ENCODE measurements at places on chromosomes 2 and 18.

DNA sequence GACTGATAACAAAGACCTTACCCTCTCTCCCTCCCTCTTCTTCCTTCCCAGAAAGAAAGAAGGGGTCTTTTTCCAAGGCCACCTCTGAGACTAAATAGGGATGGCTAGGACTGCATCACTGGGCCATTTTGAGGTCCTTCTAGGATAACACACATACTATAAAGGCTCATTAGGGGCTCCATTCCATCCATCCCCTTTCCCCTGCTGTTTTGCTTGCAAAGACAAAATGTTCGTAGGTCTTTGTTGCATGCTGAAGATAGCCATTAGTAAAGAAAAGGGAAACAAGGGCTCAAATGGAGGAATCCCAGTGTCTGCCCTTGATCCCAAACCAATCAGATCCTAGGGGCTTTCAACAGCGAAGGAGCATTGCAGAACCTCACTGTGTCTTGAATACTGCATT is 344.3 kb downstream of the CYP26B1 start:
- no peak for DNase-seq

DNA sequence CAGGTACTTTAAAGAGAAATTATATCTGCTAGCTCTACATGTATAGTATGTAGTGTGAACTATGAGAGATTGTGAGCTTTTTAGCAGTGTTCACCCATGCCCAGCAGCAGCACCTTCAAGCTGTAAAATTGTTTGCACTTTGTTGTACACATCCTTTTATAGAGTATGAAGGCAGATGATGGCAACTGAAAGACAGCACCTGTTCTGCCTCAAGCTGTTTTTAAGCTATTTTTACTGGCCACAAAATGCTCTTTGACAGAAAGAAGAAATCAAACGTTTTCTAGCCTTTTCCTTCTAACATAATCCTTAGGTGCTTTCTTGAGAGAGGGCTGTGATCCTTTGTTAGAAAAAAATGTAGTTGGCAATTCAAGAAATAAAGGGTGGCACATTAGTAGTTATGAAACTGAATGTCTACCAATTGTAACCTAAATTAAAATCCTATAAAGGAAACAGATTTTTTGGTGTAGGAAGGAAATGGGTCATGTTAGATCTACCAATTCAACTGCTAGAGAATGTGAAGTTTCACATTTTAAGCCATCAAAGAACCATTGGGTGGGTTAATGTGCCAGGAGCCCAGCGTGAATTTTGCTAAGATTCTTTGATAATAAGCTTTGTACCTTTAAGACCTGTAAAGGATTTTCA is 59.5 kb downstream of the R3HDM1 start:
- no peak for DNase-seq

DNA sequence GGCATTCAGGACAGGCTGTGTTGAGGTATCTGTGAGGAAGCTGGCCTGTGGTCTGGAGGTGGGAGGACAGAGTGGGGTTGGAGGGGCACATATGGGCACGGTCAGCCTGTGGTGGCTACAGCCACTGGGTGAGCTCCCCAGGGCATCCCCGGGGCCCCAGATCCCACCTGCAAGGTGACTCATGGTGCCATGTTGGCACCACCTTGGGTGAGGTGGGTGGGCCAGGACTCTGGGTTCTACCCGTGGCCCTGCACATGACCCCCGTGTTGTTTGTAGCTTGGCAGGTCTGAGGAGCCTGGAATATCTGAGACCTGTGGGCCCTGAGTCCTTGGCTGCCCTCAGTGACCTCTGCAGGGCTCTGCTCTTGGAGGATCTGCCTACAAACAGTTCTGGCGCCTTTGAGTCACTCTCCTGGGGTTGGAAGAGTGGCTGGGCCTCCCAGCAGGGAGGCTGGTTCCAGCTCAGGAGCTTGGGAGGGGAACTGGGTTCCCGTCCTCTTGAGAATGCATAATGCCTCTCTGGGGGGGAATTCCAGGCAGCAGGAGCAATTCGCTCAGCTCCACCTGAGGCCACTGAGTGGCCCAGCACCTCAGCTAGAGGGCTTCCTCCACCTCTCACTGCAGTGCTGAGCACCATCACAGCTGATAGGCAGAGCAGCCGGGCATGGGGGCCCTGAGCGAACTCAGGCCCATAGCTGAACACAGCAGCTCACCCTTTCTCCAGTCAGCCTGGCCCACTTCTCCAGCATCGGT is 105.1 kb downstream of the DYSF start:
- DNase-seq, result no peak

DNA sequence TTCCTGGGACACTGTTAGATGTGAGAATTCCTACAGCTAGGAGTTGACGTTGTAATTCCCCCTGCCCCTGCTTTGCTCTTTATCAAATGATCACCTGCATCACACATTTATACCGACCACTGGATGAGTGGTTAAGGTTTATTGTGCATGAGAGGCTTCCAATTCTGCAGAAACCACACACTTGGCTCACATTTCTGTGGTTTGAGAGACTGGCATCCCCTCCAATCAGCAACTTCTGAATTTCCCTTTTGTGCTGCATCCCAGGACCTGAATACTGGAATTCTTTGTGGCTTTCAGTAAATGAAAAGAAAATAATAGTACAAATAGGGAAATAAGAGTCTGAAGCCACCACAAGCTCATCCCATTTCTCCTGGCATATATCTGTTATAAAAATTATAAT is 628.7 kb upstream of the PIK3C3 start:
- no peak for DNase-seq

DNA sequence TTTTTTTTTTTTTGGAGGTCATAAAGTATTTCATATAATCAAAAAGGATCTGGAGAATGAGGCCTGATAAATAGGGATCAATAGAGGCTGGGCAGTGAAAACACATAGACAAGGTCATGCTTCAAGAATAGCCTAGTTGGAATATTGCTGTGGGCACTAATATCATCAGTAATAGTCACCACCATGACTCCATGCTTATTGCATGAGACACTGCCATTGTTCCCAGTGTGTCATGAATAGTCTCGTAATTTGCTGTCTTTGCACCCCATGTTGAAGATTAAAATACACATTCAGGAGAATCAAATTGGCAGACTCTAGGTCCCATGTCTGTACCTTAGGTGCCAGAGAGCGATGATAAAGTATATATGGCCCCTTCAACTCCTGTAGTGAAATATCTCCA is 10.3 kb downstream of the ASXL3 start:
- no peak for DNase-seq

GRCh38 chr2:180978903-180979748 is 1.3 kb upstream of the UBE2E3 start:
- no peak for DNase-seq

DNA sequence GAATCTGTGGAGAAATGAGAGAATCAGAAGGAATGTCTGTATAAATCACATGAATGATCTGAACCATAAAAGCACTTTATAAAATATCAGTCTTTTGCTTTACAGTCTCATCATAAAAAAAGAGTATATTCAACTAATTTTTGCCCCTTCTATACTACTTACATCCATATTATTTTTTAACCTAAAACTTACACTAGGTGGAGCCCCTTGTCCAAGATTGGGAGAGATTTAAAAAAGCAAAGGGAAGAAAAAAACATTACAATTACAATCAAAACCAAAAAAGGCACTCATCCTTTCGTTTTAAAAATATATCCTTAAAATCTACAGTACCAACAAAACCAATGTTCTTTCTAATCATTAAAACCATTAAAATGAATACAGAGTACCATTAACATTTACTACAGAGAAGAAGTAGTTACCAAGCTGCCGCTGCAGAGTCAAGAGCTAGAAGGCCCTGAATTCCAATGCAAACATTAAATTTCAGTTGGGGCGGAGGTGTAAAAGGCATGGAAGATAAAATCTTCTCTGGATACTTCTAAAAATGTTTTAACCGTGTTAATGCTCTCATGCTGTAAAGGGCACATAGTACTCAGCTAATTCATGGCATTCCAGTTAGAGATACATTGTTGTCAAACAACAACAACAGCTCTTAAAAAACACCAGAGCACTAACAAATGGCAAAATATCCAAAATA is 56.7 kb upstream of the EPB41L3 start:
- DNase-seq, result no peak

- DNase-seq, result no peak
Observed at GRCh38 chr2:29613792-29614266, 307.6 kb downstream of the ALK start.

DNA sequence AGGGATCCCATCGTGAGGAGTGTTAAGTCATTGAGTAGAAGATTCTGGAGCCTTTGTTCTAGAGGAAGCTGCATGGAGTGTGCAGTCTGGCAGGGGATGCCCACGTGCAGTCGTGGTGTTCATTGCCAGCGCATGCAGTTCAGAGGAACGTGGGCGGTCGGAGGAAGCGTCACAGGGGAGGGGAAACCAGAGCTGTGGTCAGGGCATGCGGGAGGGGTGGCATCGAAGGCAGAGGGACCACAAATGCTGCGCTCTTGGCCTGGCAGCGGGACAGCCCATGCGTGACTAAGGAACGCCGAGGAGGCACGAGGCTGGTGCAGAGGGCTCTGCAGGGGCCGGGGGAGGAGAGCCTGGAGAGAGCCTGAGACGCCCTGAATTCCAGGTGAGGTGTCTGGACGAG is 141.1 kb downstream of the KLHL29 start:
- no peak for DNase-seq

GRCh38 chr2:60355849-60356261 is 197.6 kb downstream of the BCL11A start:
- no peak for DNase-seq

DNA sequence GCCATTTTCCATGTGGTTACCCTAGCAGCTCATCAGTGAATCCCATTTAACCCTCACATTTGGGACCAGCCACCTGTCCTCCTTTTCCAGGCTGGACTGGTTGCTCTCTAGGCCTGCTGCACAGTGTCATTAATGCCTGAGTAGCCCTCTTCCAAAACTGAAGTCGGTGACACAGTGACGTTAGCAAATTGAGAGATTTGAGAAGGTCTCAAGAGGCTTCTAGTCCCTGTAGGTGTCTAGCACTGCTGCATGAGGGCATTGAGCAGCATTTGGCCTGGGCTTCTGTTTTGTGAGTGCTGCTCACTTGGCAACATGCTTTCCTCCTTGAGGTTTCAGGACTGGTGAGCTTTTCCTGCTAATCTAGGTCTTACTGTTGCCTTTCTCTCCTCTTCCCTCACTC is 36.7 kb downstream of the PKP4 start:
- no peak for DNase-seq

GRCh38 chr2:9757501-9758264 is 85.6 kb upstream of the TAF1B start:
- DNase-seq, result no peak

DNA sequence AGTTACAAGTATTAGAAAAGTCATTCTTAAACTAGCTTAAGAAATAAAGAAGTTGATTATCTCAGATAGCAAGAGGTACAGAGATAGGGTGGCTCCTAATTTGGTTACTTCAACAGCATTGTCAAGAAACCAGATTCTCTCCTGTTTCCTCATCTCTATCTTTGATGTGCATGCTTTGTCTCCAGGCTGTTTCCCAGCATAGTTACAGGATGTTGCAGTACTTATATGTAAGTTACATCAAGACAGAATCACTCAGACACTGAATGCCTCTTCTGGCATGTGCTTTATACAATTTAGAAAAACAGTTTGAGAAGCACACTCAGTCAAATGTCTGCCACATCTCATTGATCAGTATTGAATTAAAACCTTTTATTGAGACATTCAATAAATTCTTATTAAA is 189.5 kb upstream of the UBE2E3 start:
- DNase-seq, result no peak

- no peak for DNase-seq
Observed at GRCh38 chr2:106117882-106118684, 76.0 kb downstream of the UXS1 start.

DNA sequence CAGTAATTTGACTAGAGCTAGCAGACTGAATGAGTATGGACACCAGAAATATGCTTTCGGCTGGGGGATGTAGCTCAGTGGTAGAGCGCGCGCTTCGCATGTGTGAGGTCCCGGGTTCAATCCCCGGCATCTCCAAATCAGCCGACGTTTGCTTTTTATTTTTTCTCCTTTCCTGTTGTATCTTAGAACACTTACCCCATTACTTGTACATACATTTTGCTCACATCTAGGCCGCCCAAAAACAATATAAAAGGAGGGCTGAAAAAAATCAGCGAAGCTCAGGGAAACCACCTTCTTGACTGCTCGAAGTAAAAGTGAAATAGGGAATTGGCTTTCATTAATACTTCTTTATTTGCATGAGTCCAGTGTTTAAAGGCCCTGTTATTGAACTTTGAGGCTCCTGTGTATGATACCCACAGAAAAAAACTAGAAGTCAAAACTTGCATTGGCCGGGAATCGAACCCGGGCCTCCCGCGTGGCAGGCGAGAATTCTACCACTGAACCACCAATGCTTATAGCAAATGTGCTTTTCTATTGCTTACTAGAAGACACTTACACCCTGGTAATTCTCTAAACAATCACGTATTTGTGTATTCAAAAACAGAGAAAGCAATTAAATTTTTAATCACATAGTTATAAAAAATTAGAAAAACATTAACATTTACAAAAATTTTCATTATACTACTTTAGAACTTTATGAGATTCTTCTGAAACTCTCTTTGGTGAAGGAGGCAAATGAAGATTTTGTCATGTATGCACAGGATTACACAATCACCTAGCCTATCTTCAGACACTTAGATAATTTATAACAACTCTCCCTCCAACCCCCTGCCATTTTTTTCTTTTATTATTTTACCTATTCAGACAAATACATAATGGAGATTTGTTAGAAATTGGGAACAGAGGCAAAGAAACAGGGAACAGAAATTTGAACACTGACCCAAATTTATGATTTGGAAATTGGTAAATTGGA is 35.2 kb upstream of the GPD2 start:
- DNase-seq, result peak; percentile 60

DNA sequence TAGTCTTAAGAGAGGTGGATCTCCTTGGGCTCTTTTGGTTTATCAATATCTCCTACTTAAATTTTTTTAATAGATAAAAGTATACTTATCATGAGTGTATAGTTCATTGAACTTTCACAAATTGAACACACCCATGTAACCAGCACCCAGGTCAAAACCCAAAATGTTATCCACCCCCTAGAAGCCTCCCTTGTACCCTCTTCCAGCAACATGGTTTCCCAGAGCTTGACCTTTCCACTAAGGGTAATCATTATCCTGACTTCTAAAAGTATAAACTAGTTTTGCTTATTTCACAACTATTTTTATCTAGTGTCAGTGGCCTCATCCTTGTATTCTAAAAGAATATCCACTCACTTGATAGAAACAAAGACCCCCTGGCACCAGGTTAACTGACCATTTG is 106.8 kb downstream of the MDH1 start:
- no peak for DNase-seq

DNA sequence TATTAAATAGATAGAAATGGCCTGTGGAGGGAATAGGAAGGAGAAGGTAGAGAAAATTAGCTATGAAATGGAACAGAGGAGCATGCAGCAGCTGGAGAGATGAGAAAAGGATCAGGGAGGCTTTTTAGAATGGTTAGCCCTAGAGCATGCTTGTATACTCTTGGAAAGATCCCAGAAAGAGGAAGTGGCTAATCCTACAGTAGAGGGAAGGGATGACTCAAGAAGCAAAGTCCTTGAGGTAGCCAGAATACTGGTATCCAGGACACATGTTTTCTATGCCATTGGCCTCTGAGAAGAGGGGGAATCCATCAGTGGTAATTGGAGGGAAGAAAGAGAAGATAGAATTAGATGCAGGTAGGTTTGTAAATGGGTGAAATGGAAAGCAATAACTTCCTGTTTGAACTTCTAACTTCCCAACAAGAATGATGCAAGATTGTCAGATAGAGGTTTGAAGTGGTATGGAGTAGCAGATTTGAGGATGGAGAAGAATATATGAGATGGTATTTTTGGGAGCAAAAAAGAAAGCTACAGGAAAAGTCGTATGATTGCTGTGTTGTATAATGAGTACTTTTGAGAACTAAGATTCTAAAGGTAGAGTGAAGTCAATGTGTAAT is 17.1 kb upstream of the OSBPL6 start:
- no peak for DNase-seq

- no peak for DNase-seq
Observed at GRCh38 chr18:44516450-44516849, 164.2 kb upstream of the SETBP1 start.
